Endothelial cell of umbilical vein (primary cell): ENCODE measurements at places on chromosomes 3 and 15. TPM values are rescaled to one million over a fixed set of nuclear protein-coding genes. Genes with fewer than 3 reads are reported as not detected.

Gene FBXW12
- polyA plus RNA-seq: not detected in 2 replicates

Gene LRRC31
- not detected in 2 replicates for polyA plus RNA-seq

Gene OR5K2
- polyA plus RNA-seq: not detected in 2 replicates

DNA sequence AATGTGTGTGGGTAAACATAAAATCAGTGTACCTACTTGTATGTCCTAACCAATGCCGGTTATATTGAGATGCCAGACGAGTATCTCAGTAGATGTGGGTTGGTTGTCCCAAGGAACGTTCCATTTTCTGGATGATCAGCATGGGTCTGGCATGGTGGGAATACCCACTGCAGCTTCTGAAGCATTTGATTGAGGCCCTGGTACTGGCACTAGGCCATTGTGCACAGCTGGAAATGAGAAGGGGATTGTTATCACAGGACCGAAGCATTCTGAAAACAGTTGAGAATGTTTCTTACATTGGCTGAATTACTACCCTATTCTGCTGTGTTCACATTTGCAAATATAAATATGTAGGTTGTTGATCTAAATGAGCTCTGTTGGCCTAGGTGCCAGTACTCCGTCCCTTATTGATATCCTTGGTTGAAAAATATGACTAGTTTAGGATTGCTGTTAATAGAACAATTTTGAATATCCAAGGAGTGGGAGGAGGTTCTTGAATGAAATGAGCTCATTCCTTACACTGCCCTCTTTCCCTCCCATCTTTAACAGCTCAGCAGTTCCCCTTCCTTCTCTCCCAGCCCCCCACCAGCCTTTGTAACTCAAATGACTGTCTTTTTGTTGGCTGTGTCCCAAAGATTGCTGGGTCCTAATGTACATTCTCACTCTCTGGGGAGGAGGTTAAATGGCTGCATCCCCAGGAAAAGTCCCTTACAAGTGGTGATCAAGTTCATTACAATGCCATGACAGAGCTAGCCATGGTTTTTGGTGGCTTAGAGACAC lies 293.3 kb upstream of the TPM1 start:
- DNase-seq: no peak

GRCh38 chr3:71551311-71551919 lies 32.1 kb downstream of the FOXP1 start:
- DNase-seq: peak; percentile 62

GRCh38 chr15:63677778-63678177 lies 80.6 kb downstream of the FBXL22 start:
- DNase-seq: no peak

DNA sequence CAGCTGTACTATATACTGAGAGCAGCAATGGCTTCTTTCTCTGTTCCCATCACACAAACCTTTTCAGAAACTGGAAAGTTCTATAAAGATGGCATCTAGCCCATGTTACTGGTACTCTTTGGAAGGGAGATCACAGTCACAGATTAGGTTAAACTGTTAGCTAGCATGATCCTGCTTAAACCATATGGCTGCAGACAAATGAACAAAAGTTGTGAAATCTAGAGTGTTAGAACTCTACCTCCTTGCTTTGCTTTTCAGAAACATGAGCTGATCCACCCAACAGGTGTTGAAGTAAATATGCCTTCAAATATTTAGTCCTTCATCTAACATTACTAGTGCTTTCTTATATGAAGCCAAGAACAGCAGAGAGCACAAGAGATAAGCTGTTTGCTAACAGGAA lies 102.6 kb downstream of the SNRK start:
- no peak for DNase-seq

GRCh38 chr15:30023798-30024295 lies 58.9 kb upstream of the GOLGA8J start:
- DNase-seq: peak; percentile 51

GRCh38 chr3:127706312-127706711 lies 33.6 kb downstream of the ABTB1 start:
- no peak for DNase-seq

DNA sequence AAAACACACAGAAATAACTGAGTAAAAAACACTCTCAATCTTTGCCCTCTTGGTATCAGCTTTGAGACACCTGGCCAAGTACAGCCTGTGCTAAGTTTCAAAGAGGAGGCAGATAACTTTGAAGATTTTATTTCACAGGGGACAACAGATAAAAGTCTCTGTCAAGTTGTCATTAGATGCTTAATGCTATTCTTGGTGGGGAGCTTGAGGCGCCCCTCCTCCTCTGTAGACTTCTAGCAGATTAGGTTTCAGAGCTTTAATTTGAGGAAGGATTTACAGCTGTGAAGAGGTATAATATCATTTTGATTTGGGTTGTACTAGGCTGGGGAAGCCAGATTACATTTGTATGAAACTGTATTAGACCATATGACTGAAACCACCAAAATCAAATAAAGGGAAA lies 620.3 kb downstream of the FHIT start:
- DNase-seq: no peak

DNA sequence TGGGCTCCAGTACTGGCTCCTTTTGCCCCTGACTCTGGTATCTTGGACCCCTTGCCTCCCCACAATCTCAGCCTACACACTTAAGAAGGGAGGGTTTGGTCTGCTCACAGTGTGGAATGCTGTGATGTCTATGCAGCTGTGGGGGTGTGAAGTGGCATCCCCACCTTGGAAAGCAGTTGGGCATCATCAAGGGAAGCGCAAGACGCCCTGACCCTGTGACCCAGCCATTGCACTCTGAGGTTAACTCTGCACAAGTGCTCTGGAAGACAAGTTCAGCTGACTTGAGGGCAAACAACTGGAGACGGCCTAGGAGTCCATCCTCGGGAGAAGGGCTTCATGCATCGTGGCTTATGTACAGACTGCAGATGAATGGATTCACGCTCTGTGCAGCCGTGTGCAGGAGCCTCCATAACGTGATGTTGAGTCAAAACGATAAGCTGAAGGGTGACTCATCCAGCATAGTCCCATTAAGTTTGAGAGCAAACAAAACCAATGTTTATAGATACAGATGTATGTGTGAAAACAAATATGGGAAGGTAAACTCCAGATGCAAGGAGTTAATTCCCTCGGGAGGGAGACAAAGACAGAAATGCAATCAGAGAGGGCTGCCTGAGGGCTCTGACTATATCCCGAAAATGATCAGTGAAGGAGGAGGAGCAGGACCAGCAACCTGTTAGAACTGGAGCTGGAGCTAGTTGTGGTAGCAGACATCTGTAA lies 86.8 kb downstream of the LSM3 start:
- no peak for DNase-seq

GRCh38 chr3:42686832-42687650 lies 1.7 kb downstream of the KLHL40 start:
- DNase-seq: no peak
